Stimulated activated CD4-positive, alpha-beta T cell treated with anti-CD3 and anti-CD28 coated beads, Interleukin-4, amount 100 ng/mL, for 4 hours (primary cell): ENCODE measurements at places on chromosomes 5 and 9.

DNA sequence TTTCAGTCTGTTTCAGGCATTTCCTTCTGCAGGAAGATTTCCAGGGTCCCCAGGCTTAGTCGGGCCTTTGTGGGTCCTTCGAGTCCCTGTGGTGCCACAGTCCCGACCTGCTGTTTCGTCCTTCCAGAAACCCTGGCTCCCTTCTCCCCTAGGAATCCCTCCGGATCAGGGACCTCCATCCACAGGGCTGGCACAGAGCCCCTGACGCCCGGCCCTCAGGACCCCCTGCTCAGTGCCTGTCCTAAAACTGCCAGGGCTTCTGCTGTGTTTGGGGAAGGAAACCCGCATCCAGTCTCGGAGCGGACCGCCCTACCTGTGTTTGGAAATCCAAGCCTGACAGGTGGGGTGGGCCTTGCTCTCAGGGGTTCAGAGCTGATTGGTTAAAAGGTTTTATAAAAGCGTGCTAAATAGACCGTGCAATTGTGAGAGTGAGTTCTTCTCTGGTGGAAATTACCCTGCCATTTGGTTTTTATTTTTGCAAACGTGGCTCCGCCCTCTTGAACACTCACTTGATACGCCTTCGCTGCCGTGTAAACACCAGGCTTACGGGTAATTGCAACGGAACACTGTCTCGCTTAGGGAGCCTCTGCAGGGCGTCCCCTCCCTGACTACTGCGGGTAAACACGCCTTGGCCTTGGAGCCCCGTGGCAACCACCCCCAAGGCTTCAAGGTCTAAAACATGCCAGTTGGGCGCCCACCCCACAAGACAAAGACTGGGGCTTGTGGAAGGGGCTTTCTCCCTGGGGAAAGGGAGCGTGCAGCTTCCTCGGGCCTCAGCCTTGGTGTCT, 121.2 kb downstream of the PHF2 start:
- no peak for DNase-seq

- no peak for DNase-seq
Observed at GRCh38 chr9:12988258-12988657, 213.4 kb downstream of the LURAP1L start.

GRCh38 chr9:131635285-131635684, 90.0 kb downstream of the PRRT1B start:
- peak; percentile 84 for DNase-seq

- DNase-seq: no peak
Observed at GRCh38 chr5:144390133-144390532, 219.5 kb downstream of the KCTD16 start.

GRCh38 chr9:83544002-83544698, 5.9 kb upstream of the FRMD3 start:
- no peak for DNase-seq

DNA sequence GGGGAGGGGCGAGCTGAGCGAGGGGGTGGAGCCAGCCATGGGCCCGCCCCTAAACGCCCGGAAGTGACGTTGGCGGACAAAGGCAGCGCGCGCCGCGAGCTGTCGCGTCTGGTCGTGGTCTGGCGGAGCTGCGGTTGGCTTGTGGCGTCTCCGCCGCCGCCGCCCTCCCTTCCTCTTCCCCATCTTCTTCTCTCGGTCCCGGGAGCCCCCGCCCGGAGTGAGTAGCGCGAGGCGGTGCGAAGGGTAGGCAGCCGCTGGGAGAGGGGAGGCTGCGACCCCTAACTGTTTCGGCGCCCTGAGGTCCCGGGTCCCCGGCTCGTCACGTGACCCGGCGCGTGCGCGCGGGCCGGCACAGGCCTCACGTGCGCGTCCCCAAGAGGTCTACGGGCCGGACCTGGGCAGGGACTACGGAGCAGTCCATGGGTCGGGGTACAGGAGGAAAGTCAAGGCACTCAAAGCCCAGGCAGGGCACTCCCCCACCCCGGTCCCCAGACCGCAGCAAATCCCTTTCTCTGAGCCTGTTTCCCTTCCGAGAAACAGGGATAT, at the start of gene NTMT1:
Gene NTMT1 (plus strand): TSS at position 85 of the 546 bp plus-strand sequence. CDS start 6,541 bp downstream, outside the sequence.
- DNase-seq: peak; percentile 86

GRCh38 chr9:97529363-97530076, 28.1 kb downstream of the TMOD1 start:
- DNase-seq: no peak

DNA sequence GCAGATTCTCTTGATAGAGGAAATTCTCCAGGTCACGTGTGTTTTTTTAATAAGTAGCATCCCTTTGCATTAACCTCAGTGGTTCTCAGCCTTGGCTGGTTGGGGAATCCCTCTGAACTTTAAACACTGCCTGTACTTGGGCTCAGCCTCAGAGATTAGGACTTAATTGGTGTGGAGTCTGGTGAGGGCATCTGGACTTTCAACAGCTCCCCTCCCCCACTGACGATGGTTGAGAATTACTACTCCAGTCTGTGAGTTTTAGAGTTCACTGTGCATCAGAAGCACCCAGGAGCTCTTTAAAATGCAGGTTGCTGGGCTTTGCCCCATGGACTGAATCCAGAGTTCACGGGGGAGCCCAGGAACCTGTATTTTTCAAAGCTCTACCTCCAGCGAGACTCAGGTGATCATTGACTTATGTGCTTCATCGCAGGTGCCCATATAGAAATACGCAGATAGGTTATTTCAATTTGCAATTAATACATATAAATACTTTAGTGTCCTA, 71.4 kb downstream of the DAPK1 start:
- no peak for DNase-seq

DNA sequence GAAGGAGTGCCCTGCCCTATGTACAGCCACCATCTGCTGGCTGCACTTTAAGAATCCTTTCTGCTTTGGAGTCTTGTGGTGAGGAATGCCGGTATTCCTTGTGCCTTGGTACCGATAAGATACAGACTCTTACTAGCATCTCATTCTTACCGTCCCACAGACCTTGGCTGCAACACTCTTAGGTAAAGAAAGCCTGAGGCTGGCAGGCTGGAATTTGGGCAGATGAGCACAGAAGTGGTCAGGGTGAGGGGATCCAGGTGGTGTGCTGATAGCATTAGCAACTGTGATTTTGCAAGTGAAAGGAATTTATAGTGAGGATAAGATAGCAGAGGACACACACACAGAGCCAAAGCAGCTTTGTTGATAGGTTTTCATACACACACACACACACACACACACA, 198.1 kb downstream of the ENC1 start:
- no peak for DNase-seq

GRCh38 chr5:6745706-6746222, 32.5 kb downstream of the TENT4A start:
- no peak for DNase-seq

- DNase-seq: peak; percentile 7
Observed at GRCh38 chr9:33778700-33779351, 16.5 kb upstream of the PRSS3 start.

GRCh38 chr9:94772639-94773303, 46.3 kb downstream of the AOPEP start:
- no peak for DNase-seq

DNA sequence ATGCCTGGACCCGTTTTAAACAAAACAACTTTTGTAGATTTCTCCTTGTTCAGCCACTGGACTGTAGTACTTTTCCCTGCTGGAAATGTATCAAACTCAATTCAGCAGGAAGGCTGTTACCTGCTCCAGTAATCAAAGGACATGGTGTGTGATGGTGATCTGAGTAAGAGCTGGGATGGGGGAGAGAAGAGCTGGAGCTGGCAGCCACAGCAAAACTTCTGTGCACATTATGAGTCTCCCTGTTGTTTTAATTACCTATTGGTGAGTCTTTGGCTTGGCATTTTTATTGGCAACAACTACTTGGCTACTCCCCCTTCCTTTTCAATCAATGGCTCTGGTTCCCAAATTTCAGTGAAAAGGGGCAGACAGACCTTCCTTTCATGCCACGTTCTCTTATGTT, 9.7 kb downstream of the NREP start:
- DNase-seq: no peak

GRCh38 chr5:64505769-64506566, at the start of gene RGS7BP:
TSS of gene RGS7BP (plus strand) at chr5:64506015. CDS start at chr5:64506625, 610 bp downstream.
- no peak for DNase-seq

- no peak for DNase-seq
Observed at GRCh38 chr5:127562252-127562651, 44.8 kb downstream of the PRRC1 start.

DNA sequence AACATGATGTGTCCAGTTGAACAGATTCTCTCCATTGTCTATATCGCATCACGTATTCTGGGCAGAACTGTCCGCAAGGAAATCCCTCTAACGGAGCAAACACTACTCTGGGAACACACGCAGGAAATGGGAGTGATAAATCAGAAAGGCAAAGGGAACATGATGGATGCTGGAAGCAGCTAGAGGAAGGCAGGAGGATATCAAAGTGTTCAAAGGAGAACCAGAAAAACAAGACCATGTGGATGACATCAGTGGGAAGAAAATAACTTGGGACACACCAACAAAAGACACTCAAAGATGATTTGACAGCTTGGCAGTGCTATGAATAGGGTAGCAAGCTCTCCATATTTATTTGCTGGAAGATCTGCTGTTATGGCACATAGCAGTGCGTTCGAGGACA, 142.9 kb downstream of the PLK2 start:
- no peak for DNase-seq

GRCh38 chr5:14685757-14686156, 21.2 kb downstream of the OTULIN start:
- no peak for DNase-seq

DNA sequence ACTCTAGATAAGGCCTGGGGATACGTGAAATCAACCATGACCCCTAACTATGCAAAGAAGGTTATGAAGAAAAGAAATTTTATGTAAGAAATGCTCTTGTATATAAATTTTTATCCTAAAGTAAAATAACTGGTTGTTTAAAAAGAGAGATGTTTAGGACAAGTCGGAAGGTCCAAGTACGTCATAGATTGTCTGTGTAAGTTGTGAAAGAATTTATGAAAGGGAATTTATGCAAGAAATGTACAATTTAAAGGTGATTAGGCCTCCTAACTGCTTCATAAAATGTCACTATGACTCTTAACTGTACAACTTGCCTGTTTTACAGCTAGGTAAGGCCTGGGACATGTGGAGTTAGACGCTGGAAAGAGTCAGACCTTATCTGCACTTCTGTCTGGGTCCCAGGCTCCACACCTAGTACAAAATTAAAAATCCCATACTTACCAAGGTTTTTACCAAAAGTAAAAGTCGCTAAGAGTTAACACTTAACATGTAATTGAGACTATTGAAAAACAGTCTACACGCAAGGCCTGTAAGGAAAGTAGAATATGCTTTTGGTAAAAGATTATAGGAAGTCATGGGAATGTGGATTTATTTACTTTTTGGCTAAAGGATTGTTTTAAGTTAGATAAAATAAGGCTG, 77.4 kb downstream of the KIAA0825 start:
- no peak for DNase-seq

GRCh38 chr5:126535856-126536545, 59.0 kb downstream of the ALDH7A1 start:
- no peak for DNase-seq

DNA sequence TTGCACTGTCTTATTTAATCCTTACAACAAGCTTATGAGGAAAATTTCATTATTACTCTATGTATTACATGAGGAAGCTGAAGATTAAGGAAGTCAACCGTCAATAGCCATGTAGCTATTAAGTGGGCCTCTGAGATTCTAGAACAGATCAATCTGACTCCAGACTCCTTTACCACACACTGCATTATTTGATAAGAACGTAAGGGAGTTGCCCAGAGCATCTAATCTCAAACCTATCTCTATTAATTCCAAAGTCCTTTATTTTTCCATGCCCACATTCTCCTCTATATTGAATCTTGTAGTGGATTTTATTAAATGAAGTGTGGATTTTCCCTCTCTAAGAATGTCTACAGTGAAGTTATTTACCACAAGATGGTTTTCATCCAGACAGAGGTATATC, 118.2 kb upstream of the MTAP start:
- DNase-seq: no peak

DNA sequence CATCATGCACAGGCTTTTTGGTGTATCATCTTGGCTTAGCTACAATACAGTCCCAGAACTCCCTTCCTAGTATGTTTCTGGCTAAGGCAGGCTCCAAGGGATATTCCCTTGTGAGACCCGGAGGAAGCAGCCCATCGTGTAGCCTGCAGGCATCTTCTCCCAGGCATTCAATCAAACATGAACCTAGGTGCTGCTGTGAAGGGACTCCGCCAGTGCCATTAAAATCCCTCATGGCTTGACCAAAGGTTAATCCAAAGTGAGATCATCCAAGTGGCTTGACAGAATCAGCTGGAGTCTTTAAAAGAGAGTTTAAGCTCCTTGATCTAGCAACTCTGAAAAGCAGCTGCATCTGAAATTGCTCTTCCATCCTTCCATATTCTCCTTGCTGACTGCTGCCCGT, 333.9 kb downstream of the DIRAS2 start:
- DNase-seq: no peak

- DNase-seq: no peak
Observed at GRCh38 chr5:13115476-13115875, 829.0 kb downstream of the DNAH5 start.

- DNase-seq: no peak
Observed at GRCh38 chr5:83209963-83210362, 132.6 kb downstream of the XRCC4 start.

GRCh38 chr5:114018186-114018585, 343.7 kb upstream of the KCNN2 start:
- no peak for DNase-seq

DNA sequence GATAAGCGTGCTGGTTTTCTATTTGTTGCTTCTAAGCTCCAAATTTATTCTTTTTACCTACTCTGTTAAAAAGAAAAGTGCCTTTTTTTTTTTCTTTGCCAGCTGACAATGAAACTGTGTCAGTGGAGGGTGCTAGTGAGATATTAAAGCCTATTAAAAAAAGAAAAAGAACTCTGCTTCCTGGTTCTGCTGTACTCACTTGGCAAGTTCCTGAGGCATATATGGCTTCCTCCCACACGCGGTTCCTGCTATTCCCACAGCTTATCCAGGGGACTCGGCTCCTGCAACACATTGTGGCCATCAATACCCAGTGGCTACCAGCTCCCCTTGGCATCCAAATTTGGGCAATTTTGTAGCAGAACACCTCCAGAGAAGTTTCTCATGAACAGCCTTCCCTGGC, 1977.7 kb upstream of the CDH9 start:
- DNase-seq: no peak

DNA sequence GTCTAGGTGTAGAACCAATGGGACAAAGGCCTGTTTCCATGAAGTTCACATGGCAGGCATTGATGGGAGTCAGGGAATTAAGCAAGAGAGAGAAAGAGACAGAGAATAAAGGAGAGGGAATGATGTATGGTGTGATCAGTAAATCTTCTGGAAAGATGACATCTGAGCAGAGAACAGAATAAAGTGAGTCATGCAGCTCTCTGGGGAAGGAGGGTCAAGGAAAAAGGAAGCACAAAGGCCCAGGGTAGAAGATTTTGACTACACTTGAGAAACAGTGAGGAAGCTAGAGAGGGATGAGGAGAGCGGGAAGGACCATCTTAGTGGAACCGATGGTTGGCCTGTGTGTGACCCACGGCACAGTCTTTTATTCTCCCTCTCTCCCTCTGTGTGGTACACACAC, 425.9 kb downstream of the SPOCK1 start:
- no peak for DNase-seq
